ENCODE measurements at places on chromosomes 5 and 9.

DNA sequence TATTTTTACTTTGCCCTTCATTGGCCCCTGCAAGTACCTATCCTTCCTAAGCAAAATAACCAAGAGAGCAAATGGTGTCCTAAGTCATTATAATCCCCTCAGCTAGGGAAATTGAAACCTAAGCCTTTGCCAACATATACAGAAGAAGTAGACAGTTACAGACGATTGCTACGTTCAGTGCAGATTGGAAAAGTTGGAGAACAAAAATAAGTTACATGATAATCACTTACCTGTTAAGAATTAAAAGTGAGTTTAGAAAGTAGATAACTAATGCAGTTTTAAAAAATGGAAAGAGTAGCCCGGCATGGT, 244.8 kb downstream of the MPDZ start:
- DNase-seq, result no peak

DNA sequence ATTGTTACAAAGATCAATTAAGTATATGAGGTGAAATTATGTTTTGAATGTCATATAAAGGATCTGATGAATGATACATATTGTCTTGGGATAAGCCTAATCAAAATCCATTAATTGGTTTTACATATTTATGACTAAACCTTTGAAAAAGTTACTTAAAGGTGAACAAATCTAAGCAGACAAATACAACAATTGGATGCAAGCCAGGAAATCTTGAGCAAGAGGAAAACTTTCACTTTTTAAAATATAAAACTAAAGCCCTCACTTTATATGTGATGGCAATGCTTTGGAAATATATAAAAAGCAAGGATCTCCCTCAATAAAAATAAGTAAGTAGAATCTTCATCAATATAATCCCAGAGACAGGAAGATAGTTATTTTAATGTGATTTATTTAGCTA, 80.1 kb downstream of the EDIL3 start:
- no peak for DNase-seq

- DNase-seq, result peak; percentile 59
Observed at GRCh38 chr9:128159522-128159783, 612 bp upstream of the BBLN start.

GRCh38 chr9:87862536-87863268, 20.0 kb upstream of the SPATA31E1 start:
- no peak for DNase-seq

DNA sequence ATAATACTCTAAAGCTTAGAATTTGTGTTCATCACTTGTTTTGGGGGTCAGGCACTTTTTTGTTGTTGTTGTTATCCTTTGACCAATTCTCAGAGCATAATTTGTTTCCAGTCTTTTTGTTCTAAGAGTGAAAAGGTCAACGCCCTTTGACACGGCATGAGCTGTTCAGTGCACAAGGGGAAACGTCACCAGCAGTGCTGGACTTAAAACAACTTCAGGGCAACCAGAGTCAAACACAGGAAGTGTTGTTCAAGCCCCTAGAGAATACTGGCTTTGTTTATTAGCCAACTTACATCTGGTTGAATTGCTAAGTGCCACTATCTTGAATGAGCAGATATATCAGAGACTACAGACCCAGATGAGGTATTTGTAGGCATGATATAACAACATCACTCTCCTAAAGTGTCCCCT, 368.9 kb downstream of the TMEM161B start:
- no peak for DNase-seq

DNA sequence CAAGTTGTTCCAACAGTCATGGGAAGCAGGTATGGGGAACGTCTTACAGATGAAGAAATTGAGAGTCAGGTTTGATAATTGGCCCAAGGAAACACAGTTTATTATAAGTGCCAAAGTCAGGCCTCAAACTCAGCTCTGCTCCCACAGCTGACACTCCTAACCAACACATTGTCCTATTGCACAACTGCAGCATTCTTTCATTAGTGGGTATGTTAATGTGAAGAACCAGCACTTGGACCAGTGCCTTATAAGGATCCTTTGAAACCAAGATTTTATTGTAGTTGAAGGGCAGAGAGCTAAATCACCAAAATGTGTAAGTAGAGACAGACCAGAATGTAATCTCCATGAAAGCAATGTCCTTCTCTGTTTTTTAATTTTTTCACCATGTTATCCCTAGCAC, 56.1 kb downstream of the GRIA1 start:
- no peak for DNase-seq

DNA sequence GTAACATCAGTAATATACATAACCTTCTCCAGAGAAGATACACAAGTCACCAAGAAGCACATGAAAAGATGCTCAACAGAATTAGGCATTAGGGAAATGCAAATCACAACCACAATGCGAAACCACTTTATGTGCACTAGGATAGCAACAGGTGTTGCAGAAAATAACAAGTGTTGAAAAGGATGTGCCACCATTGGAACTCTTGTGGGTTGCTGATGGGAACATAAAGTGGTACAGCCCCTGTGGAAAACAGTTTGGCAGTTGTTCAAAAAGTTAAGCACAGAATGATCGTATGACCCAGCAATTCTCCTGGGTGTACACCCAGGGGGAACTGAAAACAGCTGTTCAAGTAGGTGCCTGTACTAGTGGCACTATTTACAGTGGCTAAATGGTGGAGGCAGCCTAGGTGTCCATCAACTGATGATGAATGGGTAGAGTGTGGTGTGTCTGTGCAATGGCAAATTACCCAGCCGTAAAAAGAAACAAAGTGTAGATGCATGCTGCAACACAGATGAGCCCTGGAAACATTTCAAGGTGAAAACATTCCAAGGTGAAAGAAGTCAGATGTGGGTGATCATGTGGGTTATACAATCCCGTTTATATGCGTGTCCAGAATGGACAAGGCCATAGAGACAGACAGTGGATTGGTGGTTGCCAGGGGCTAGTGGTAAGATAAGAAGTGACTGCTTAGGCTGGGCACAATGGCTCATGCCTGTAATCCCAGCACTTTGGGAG, 27.2 kb downstream of the CCDC69 start:
- DNase-seq, result no peak

DNA sequence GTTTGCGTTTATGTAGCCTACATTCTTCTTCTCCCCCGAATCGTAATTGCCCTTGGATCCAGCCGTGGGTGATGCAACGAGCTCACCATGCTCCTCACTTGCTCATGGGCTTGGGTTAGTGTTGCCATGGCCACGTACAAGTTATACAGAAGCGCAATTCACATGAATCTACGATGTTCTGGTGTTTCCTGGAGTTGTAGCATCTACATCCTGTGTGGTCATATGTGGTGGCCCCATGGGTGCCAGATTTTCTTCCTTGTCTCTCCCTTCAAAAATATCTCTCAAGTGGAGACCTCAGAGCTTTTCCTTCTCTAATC, 115.3 kb downstream of the TLE4 start:
- no peak for DNase-seq

DNA sequence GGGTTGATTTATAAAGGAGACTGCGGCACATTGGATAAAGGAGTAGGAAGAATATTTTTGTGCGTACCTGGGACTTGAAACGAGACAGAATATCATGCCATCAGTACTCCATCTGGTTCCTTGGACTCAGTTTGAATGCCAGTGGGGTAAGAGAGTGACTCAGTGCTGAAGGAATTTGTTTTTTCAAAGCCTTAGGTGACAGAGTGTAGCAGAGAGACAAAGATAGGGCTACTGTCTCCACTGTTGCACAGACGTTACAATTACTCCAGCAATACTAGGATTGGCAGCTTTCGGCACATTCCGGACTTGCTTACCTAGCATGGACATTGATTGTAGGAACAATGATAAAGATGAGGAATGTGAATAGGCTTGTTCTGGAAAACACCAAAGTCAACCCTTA, 250.7 kb downstream of the KCTD16 start:
- DNase-seq, result no peak

- no peak for DNase-seq
Observed at GRCh38 chr5:69049151-69049550, 44.7 kb upstream of the SLC30A5 start.

DNA sequence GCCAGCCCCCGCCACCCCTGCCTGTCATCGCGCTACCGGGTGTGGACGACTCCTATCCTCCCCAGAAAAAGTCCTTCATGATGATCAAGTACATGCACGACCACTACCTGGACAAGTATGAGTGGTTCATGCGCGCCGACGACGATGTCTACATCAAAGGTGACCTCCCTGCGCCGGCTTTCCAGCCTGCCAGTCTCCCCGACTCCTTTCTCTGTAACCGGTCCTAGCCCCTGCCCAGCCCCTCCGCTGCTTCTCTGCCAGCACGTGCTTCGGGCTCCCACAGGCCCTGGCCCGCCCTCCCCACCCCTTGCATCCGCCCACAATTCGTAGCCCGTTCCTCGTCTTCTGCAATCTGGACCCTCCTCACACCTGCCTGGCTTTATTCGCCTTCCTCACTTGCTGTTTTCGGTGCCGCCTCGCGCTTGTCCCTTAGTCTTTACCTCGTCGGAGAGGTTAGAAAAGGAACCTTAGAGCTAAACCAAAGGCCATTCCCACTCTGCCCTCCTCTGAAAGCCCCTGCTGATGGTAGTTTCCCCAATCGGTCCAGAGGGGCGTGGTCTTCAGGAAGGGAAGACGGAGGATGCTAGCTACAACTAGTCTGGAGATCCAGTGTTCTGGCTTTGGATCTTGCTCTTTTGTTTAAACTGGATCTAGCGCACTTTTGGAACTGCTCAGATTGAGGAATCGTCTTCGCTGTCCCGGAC, 1.4 kb downstream of the CHSY3 start:
- no peak for DNase-seq

DNA sequence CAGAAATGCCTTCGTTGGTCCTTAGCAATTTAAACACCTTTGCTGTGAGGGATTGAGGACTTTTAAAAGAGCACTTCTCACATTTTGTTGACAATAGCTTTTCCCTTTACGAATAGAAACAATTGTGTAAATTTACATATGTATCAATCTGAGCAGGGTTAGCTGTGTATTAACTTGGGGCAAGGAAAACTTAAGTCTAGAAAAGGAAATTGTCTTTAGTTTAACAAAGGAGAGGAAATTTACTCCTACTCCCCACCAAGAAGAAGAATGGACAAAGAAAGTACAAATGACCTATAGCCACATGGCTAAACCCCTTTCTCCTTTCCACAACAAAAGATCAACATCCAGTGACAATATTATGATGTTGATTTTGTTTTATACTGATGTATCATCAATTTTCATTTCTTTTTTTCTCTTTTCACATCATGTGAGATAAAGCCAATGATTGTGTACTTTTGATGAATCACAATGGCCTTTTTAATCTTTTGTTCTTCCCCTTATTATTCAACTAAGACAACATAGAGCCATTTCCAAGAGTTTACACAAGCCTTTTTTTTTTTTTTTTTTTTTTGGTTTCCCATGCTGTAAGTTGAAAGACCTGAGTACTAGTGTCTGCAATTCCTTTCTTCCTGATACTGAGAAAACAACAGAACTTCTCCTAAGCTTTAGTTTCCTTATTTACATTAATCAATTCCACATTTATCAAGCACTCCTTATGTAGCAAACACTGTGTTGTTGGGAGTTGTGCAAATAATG, 19.0 kb downstream of the FOXB2 start:
- no peak for DNase-seq

All from suppressor macrophage (primary cell).